ENCODE measurements at places on chromosomes 13 and 19.

DNA sequence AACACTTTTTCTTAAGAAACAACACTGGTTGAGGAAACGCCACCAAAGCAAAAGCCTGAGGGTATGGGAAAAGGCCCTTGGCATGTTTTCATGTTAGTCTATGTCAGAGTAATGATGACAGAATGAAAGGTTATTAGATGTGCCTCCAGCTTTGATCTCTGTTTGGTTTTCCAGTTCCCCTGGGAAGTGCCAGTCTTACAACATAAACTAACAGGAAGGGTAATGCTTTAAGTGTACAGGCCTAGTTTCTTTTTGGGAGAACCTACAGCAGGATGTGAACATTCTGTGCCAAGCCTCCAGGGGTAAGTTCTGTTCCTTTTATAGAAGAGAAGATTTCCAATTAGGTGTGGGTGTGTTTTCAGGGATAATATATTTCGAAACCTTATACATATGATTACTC, 121.7 kb downstream of the FNDC3A start:
- DNase-seq: no peak

GRCh38 chr19:29482855-29483640, 42.7 kb upstream of the VSTM2B start:
- DNase-seq: no peak

DNA sequence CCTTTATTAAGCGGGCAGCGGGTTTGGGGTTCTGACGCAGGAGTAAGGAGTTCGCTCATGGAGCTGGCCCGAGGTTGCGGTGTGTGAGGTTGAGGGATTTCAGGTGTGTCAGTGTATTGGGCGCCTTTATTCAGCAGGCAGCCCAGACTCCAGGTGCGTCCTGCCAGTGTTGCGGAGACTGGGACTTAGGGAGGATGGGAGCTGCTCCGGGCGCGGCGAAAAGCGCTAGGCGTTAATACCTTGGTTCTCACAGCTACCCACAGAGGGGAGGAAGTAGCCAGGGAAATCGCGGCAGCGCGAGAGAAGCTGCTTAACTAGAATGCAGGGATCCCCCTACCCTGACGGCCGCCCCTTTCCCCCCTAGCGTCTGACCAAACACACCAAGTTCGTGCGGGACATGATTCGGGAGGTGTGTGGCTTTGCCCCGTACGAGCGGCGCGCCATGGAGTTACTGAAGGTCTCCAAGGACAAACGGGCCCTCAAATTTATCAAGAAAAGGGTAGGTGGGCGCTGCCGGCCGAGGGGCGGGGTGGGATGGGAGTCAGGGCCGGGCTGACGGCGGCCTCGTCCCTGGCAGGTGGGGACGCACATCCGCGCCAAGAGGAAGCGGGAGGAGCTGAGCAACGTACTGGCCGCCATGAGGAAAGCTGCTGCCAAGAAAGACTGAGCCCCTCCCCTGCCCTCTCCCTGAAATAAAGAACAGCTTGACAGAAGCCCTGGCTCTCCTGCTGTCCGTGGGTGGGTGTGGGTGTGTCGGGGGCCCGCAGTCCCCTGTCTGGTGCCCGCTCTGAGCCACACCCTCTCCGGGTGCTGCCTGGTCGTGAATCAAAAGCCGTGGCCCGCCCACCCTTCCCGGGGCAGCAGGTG, 1.1 kb downstream of the RPL36 start:
- DNase-seq: peak; percentile 15

DNA sequence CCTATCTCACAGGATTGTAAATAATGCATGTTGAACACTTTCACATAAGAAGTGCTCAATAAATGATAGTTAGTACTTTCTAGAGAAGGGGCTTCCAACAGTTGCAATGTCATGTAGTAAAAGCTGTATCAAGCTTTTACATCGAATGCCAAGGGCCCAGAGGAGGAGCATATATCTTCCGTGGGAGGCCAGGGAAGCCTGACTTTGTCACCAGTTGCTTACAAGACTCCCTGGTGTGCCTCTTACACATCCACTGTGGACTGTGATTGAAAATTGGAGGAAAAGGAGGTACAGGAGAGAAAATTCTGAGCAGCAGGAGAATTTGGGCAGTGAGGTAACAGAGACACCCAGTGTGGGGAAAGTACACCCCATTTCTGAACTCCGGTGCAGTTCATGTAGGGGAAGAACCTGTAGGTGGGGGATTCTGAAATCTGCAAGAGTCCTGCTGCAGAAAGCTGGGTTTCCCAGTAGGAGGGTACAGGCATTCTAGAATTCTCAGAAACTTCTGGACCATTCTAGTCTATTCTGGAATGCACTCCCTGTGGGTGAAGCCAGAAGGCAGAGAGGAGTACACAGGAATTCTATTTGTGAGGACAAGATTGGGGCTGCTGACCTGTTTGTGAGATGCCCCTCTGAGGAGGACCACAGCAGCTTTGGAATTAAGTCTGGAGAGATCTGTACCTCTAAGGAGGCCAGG, 54.0 kb downstream of the ALOX5AP start:
- DNase-seq: no peak

- DNase-seq: no peak
Measured at GRCh38 chr19:28329429-28329828, 883.5 kb downstream of the UQCRFS1 start.

- DNase-seq: peak; percentile 54
Measured at GRCh38 chr19:16001481-16002312, 52.9 kb downstream of the OR10H4 start.

DNA sequence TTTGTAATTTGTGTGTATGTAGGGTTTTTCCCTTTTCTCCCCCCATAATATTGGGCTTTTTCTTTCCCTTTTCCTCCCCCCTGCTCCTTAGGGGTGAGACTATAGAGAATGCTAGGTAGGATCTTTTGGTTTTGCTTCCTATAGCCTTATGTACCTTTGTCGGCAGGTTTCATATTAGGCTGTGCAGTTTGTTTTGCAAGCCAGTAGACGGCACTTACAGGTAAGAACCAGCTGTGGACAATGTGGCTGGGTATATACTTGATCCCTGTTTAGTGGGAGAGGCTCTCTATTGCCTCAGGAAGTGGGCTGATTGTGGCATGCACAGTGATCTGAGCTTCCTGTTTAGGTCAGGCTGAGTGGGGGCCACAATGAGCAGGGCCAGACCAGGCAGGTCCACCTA, 359.2 kb upstream of the OBI1 start:
- no peak for DNase-seq

GRCh38 chr19:46049597-46049996, 8.8 kb upstream of the IGFL4 start:
- no peak for DNase-seq

- DNase-seq: no peak
Measured at GRCh38 chr13:113825841-113826240, 38.0 kb downstream of the GAS6 start.

DNA sequence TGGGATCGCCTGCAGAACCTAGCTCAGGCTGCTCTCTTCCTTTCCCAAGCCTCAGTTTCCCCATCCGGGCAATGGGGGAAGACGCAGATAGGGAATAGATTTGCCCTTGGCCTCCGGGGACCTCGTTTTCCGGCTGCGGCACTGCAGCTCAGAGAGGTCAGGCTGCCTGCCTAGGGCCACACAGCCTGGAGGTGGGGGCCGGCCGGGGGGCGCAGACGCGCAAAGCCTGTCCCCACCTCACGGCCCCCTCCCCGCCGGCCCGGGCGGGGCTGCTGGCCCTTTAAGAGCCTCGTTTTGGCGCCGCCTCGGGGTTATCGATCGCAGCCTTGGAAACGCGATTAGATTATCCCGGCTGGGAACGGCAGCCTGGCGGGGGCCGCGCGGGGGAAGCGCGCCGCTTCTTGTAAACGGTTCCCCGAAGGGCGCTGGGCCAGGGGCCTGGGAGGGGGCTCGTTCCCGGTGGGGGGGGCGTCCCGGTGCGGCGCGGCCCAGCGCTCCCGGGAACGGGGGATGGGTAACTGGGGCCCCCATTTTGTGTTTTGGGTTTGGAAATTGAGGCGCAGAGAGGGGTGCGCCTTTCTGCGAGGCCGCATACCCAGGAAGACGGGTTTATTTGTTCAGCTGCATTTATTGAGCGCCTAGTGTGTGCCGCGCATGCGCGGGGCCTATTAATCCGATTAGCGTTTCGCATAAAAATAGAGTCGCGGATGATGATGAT, 23.4 kb upstream of the TCF3 start:
- DNase-seq: no peak

GRCh38 chr19:18785179-18786124, 5.7 kb downstream of the COMP start:
- DNase-seq: peak; percentile 43

- peak; percentile 91 for DNase-seq
Measured at GRCh38 chr19:43555185-43555770, 20.0 kb downstream of the XRCC1 start.

GRCh38 chr19:16446724-16447368, 24.9 kb downstream of the EPS15L1 start:
- peak; percentile 30 for DNase-seq

GRCh38 chr19:10625762-10626138, 397 bp downstream of the SLC44A2 start:
- DNase-seq: no peak

DNA sequence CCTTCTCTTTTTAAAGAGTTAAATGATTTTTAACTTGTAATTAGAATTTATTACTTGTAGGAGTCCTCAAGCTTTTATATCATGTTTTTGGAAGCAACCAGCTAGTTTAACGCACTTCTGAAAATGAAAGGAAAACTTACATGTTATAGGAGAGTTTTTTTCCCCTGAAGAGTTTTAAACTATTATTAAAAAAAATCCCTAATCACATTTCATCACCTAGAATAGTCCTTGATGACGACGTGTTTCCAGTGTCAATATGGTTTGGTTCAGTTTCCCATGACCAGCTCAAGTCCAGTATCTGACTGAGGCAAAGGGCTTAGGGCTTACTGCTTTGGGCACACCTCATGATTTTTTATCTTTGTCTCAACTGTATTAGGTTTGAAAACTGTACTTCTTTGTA, 36.0 kb downstream of the URI1 start:
- no peak for DNase-seq

- no peak for DNase-seq
Measured at GRCh38 chr13:21694831-21695230, 24.0 kb downstream of the FGF9 start.

GRCh38 chr19:11021760-11022144, 60.9 kb downstream of the SMARCA4 start:
- DNase-seq: no peak

GRCh38 chr19:17325881-17326594, 8.6 kb downstream of the ANO8 start:
- no peak for DNase-seq

GRCh38 chr13:86946734-86947133, 724.4 kb upstream of the SLITRK5 start:
- DNase-seq: no peak

DNA sequence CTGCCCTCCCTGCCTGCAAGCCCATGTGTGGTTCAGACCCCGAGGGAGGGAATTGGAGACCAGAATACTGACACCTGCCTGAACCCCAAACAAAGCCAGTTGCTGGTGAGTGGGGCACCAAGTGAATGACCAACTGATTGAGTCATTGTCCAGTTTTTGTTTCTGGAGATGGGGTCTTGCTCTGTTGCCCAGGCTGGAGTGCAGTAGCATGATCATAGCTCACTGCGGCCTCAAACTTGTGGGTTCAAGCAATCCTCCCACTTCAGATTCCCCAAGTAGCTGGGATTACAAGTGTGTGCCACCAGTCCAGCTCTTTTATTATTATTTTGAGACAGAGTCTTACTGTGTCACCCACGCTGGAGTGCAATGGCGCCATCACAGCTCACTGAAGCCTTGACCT, 4.0 kb downstream of the CCL25 start:
- DNase-seq: no peak

- DNase-seq: no peak
Measured at GRCh38 chr13:108924541-108924940, 295.1 kb downstream of the MYO16 start.
